Activated CD8-positive, alpha-beta memory T cell treated with anti-CD3 and anti-CD28 coated beads, Interleukin-2, amount 50 U/mL, for 48 hours (primary cell): ENCODE measurements at places on chromosomes 4 and X.
A peak's percentile ranks its signal among the peaks of the same experiment; 100 is the strongest.

DNA sequence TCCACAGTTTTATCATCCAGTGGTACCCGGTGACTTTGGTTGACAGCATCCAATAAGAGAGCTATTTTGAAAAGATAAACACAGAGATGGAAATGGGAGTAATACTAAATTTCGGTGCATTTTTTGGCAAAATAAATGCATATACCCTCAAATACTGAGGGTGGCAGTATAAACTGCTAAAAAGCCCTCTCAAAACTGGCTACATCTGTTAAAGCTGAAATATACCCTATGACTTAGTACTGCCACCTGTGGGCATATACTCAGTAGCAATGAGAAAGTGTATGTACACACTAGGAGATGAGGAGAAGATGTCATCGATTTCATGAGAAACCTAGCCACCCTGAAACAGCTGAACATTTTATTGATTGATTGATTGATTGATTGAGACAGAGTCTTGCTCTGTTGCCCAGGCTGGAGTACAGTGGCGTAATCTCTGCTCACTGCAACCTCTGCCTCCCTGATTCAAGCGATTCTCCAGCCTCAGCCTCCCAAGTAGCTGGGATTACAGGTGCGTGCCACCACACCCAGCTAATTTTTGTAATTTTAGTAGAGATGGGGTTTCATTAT is 12.2 kb upstream of the TMEM128 start:
- peak; percentile 39 for DNase-seq

DNA sequence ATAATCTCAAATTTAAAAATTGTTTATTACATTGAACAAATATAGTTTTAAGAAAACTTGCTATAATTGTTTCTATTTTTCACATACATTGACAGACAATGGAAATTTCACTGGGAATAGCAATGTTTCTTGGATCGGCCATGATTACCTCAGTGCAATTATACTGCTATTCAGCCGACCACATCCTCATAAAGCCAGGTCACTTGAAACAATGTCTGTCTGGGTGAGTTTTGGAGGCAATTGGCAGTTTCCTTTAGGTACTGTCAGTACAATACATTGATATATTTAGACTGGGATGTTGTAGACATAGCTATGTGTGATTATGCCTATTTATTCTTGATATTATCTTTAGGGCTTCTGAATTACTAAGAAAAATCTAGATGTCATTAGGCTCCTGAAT is 89.5 kb upstream of the VEGFC start:
- no peak for DNase-seq

- no peak for DNase-seq
Measured at GRCh38 chr4:33060674-33061542, 2340.7 kb downstream of the PCDH7 start.

DNA sequence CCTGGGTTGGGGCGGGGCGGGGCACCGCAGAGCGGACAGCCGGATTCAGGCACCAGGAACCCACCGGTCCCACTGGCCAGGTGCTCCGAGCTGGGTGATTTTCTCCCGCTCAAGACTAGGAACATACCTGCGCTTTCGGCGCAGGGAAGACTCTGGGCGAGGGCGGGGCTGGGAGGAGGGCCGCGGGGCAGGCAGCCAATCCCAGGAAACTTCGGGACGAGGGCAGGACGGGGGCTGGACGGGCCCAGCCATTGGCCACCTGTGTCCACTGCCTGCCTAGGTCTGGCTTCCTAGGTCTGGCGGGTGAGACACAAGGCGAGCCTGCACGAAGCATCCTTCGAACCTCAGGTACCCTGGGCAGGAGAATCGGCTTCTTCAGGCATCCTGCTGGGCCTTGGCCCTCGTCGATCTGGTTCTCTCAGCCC is 274 bp upstream of the ERVMER34-1 start:
- DNase-seq, result peak; percentile 52

- DNase-seq, result no peak
Measured at GRCh38 chrX:134247492-134247891, 10.5 kb downstream of the CCDC160 start.

- DNase-seq, result no peak
Measured at GRCh38 chr4:30840571-30840970, 120.4 kb downstream of the PCDH7 start.

GRCh38 chrX:54288277-54288676 is 69.6 kb downstream of the WNK3 start:
- no peak for DNase-seq

GRCh38 chrX:74835566-74835965 is 89.7 kb downstream of the NEXMIF start:
- DNase-seq, result no peak

GRCh38 chr4:58962424-58962823 is 1852.2 kb upstream of the IGFBP7 start:
- DNase-seq, result no peak

DNA sequence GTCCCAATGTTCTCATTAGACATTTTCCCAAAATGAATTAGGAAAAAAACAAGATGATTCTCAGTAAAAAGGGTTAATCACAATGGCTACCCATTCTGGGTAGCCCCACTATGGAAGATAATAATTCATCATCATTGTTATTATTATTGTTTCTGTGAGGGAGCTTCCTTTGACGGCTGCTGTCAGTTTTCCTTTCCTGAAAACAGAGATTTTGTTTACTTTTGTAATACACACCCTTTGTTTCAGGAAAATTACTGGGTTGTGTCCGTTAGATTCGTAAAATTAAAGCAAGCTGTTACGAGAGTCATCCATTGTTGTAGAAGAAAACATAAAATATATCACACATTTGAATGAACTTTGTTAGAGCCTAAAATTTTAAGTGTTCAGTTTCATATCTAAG is 192.9 kb upstream of the ANKRD50 start:
- no peak for DNase-seq

DNA sequence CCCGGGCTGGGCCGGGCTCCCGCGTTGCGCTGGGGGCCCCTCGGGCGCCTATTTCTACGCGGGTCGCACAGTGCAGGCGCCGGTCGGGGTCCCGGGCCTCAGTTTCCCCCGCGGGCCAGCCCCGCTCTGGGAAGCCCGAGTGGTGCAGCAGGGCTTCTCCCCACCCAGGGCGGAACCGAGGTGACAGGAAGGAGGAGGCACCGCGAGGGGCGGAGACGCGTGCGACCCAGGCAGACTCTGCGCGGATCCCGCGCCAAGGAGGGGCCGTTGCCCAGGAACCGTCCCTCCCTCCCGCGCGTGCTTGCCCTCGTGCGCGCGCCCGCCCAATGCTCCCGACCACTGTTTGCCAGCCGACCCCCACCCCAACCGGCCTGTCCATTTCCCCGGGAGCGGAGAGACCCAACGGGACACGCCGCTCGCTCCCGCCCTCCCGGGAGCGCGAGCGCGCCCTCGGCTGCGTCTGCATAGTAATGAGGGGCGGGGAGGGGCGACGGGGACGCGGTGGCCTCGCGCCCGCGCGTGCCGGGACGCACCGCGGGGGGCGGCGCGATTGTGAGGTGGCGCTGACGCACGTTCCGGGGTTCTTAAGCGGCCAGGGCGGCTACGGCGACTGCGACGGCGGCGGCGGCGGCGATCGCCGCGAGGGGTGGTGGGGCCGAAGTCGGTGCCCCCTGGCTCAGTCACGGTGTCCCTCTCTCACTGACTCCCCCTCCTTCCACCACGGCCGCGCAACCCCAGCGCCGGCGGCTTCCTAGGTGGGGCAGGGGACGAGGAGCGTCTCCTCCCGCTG is at the start of gene CPEB2:
Gene CPEB2 (plus strand): TSS at position 613 of the 790 bp plus-strand sequence. CDS start 193 bp downstream, outside the sequence.
- peak; percentile 93 for DNase-seq

GRCh38 chr4:55297346-55297745 is 48.7 kb upstream of the SRD5A3 start:
- no peak for DNase-seq

DNA sequence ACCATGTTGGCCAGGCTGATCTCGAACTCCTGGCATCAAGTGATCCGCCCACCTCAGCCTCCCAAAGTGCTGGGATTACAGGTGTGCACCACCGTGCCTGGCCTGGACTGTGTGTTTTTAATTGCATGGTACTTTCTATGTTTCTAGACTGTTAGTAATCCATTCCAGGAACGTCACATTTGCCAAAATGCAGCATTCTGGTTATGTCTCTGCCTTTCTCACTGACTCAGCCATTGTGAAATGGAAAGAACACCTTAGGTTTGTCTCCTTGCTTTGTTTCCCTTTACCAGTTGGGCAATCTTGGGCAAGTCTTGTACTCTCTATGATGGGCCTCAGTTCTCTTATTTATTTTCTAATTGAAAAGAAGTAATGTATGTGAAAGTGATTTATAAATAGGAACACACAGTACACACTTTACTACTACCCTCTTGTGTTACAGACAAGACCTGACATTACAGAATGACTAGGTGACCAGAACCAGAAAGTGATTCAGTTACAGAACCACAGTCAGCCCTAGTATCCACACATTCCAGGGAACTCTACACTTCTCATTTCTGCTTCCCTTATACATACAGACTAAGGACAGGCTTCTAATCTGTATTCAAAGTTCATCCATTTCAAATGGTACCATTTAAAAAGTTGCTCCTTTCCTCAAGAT is 187.1 kb downstream of the MGST2 start:
- no peak for DNase-seq

DNA sequence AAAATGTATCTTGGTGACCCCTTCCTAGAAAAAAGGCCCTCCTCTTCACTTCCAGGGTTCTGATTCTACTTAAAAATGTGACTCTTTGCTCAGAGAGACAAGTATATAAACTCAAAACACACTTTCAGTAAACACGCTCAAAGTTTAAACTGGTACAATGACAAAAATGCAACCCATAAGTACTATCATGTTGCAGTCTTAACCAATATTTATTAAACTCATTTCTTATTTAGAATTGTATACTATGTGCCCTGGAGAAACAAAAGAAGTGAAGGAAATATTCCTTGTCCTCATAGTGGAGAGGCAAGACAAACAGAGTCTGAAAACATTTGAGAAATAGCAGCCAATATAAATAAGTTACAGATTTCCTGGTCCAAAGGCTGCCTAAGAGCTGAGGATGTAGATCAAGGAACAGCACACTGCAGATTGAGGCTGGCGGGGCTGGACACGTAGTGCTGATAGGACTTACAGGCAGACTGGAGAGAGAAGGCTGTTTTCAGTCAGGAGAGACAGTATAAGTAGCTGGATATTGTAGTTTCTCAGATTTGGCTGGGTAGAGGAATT is 39.1 kb upstream of the ANXA3 start:
- no peak for DNase-seq

GRCh38 chr4:76658231-76659102 is 223.4 kb downstream of the SHROOM3 start:
- no peak for DNase-seq

DNA sequence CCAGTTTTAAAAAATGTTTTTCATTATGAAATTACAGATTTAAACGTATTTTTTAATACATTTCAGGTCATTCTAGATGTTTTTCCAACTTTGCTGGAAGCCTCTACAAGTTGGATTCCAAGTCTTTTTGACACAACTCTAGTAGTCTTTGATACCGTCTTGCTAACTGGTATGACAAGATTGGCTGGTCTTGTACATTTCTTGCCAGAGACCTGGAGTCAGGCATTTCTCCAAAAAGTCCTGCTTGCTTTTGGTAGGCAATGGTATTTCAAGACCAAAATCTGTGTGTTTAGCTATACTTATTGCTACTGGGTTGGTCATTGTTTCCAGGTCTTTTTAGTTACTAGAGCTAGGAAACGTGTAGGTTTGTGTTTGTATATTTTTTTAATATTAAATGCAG is 64.6 kb downstream of the SLAIN2 start:
- no peak for DNase-seq

DNA sequence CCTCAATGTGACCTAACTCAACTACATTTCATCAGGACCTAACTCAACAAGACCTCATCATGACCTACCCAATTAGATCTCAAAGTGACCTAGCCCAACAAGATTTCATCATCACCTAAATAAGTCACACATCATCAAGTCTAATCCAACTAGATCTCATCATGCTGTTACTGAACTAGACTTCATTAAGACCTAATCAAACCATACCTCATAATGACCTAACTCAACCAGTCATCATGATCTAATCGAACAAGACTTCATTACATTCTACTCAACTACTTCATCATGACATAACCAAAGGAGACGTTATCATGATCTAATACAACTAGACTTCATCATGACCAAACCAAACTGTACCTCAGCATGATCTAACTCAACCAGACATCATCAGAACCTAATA is 82.8 kb downstream of the DHRSX start:
- no peak for DNase-seq

DNA sequence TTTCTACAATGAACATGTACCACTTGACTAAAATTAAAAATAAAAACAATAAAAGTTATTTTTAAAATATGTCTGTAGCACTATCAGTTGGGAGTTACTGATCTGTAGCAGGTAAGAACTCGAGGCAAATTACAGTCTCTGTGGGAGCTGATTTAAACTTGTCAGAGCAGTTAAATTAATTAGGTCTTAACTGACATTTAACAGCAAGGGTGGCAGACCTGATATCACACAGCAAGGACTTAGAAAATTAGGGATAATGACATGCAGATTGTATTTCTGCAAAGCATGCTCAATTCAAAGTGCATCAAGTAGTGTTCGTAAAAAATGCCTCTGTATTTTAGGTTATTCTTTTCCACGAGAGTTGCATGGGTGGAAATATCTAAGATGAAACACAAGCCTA is 208.9 kb downstream of the SPATA18 start:
- no peak for DNase-seq

- no peak for DNase-seq
Measured at GRCh38 chr4:177484613-177485021, 42.4 kb upstream of the AGA start.

DNA sequence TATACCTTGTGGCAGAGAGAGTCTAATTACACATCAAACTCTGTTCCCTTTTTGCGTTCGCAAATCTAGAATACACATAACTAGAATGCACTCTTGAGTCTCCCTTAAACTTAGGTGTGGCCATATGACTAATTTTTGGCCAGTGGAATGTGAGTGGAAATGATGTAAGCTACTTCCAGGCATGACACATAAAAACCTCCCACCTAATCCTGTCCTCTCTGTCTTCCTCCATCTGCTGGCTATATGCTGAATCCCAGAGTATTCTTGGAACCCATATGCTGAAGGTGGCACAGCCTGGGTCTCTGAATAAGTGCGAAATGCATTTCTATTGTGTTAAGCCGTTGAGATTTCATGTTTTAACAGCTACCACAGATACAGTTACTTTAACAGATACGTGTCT is 269.9 kb upstream of the NRK start:
- no peak for DNase-seq

DNA sequence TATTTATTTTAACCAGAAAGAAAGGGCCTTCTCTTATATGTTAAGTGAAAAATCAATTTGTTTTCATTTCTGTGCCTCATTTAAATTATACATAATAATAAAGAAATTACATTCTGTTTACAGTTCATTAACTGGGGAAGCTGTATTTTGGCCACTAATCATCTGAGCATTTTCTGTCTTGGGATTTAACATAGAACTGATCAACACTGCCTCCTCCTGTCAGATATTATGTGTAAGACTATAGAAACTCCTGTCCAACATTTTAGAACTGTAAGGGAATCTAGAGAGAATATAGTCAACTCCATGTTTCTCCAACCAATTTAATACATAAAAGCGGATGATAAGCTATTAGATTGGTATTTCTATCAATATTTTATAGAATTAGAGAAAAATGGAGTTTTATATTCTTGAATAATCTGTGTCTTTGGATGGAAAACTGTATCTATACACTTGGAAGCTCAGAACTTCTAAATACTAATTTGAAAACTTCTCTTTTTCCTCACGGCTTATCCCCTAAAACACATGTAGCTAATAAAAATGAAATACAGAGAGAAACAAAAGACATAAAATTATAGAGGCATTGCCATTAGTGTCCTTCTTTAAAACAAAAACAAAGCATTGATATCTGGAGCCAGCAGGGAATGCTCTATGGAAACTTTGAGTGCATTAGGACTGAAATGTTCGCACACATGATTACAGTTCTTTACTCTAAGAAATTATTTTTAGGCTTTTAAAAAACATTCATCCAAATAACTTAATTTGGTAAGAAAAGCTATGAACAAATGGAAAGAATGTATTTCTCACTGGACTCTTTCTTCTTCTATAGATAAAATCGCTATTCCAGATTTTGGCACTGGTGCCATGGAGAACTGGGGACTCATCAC is 33.1 kb downstream of the ENPEP start:
- DNase-seq, result no peak
